ENCODE measurements at places on chromosomes 4 and X.

DNA sequence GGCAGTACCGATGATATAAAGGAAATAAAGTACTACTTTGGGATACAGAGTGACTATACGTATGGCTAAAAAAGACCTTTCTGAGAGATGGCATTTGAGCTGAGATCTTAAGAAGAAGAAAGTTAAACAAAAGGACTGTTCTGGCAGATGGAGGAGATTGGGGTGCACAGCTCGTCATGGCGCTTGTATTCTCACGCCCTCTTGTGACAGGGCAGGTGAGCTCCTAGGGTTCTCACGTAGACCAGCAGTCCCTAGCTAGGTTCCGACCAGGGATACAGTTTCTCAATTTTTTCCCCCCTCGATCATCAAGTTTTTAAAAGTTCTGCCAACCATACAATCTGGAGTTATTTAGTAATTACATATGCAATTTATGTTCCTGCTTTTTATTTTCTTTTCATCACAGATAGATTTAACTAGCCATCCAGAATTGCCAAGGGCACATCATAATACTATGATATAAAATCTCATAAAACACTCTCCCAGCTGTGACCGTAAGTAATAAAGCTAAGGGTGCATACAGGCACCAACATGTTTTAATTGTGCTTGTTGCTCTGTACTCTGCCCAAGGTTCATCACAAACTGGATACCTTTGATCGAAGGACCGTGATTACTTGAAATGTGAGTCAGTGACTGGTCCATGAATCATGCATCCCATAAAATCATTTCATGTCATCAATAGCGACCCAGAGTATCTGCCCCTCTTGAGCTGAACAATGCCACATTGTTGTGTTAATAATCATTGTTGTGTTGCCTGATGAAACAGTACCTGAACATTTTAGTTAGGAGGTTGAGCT lies 69.4 kb upstream of the ZNF518B start:
- DNase-seq, result no peak

GRCh38 chr4:156977435-156978160 lies 6.0 kb upstream of the PDGFC start:
- no peak for DNase-seq

DNA sequence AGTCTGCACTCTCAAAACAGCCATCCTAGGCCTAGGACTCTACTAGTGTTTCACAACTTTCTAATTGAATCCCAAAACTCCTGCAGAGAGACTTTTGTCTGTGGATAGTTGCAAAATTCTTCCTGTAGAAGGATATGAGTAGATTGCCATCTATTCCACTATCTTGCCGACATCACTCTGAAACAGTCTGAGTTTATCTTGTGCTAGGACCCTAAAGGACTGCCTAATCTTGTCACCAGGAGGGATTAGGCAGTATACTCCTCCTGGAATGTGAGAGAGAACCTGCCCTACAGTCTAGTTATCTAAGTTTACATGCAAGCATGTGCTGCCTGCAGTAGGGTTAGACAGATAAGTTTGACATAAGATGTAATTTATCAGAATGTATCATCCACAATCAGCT lies 1646.6 kb upstream of the PCDH7 start:
- DNase-seq, result no peak

DNA sequence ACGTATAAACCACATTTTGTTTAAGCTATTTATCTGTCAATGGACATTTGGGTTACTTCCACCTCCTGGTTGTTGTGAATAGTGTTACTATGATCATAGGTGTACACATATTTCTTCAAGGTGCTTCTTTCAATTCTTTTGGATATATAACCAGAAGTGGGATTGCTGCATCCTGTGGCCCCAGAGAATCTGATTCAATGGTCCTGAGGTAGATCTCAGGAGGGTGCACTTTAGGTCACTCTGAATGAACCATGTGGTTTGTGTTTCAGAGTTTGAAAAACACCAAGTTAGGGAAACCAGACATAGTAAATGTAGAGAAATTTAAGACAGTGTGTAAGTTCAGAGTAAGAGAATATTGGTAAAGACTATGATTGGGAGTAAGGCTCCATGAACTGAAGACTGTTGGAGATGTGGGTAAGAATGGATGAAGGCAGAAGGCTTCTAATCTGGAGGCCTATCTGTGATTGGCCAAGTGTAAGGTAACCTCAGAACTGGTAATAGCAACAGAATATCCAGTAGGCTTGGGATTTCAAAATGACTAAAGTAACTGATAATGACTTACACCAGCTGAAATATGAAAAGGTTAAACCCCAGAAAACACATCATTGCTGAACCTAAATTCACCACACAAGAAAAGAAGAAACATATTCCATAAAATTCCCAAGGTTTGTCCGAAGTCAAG lies 236.9 kb downstream of the CAMK2D start:
- DNase-seq, result no peak

DNA sequence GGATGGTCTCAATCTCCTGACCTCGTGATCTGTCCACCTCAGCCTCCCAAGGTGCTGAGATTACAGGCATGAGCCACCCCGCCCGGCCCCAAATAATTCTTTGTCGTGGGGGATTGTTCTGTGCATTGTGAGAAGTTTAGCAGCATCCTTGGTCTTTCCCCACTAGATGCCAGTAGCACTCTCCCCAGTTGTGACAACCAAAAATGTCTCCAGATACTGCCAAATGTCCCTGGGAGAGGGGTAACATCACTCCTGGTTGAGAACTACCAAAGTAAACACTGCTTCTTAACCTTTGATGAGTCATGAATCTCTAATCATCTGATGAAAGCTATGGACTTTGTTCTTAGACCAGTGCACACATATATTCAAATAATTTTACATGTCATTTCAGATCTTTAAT lies 90.7 kb upstream of the BRS3 start:
- no peak for DNase-seq

DNA sequence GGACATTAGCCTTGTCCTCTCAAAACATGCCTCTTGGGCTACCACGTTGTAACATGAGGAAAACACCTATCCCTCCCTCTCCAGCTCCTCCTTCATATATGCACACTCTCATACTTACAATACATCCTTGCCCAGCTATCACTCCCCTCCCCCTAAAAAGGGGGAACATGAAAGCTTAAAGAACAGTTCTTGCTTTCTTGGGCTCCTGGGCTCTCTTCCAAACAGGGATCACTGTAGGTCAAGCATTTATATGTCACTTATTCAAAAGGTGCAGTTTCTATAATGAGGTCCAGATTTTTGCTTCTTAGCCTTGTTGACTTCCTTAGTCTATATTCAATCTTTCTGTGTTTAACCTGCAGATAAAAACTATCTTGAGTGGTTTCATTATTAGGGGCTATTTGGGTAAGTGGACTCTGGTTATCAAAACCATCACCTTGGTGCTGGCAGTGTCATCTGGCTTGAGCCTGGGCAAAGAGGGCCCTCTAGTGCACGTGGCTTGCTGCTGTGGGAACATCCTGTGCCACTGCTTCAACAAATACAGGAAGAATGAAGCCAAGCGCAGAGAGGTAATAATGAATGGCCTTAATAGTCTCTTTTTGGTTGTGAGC lies 119.4 kb downstream of the AKAP4 start:
- DNase-seq, result peak; percentile 7

DNA sequence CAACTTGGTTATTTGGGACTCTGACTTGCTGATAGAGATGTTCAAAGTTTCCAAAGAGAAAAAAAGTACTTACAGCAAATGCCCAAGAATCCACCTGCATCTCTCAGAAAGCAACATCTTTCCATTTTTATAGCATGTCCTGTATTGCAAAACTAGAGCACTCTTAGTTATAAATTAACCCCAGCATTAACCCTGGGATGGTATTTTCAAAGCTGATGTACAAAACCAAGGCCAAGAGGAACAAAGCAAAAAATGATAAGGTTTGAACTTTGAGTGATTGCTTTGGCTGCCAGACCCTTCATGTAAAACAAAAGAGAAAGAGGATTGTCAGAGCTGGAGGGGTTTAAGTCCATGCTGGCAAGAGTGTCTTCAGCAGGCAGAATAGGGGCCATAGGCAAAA lies at the start of gene SERPINA7:
SERPINA7 (minus strand) TSS at position 103 of the 400 bp plus-strand sequence. CDS start 1,669 bp downstream, outside the sequence.
- no peak for DNase-seq

DNA sequence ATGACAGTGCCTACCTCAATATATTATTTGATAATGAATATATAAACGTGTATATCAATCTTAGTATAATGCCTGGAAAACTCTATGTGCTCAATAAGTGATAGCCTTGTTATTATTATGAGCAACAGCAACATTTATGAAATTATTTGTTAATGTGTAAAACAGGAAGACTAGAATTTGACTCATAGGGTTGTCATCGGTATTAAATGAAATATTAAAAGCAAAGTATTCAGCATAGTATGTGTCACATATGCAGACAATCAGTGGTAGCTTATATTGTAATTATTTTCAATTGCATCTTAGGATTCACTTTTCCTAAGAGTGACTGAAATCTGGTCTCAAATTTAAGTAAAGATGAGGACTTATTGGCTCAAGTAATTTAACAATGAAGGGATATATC lies 24.6 kb downstream of the SPANXD start:
- no peak for DNase-seq

- DNase-seq, result no peak
Measured at GRCh38 chrX:69555481-69556041, 51.4 kb downstream of the NALF2 start.

DNA sequence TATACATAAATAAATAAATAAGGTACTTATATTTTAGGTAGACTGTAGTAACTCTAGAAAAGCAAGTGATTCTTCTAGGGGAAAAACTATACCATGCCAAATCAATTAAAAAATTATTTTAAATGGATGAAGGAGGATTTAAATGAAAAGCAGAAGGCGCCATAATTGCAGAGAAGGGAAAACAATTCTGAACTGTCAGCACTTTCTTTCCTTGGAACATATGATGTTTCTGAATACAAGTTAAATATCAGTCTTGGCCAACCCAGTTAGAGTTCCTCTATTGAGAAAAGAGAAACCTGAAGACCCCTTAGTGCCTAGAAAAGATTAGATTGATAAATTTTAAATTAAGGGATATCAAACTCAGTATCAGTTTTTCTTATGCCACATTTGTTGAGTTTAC lies 75.8 kb downstream of the ADAM29 start:
- no peak for DNase-seq

DNA sequence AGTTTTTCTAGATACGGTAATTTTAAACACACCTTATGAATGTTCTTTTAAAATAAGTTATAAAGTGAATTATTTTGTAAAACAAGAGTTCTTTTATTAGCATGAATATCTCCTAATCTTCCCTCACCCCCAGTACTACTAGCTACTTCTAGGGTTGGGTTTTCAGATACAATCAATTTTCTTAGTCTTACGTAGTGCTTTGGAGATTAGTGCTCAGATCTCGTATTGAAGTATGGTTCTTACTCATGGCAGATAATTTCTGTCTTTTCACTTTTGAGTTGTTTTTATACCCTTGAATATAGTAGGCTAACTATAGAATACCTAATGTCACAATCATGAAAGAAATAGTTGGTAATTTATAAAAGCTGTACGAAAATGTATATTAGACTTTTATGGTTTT lies 43.2 kb downstream of the CDKL5 start:
- DNase-seq, result no peak

- DNase-seq, result no peak
Measured at GRCh38 chrX:113058634-113059033, 218.0 kb upstream of the AMOT start.

GRCh38 chrX:53357799-53358530 lies 64.5 kb downstream of the SMC1A start:
- DNase-seq, result no peak

- no peak for DNase-seq
Measured at GRCh38 chr4:120830204-120830603, 92.3 kb downstream of the PRDM5 start.

GRCh38 chr4:2042947-2043395 lies 16.2 kb upstream of the NAT8L start:
- no peak for DNase-seq

- DNase-seq, result peak; percentile 60
Measured at GRCh38 chr4:148443512-148444295, 1.5 kb upstream of the NR3C2 start.

DNA sequence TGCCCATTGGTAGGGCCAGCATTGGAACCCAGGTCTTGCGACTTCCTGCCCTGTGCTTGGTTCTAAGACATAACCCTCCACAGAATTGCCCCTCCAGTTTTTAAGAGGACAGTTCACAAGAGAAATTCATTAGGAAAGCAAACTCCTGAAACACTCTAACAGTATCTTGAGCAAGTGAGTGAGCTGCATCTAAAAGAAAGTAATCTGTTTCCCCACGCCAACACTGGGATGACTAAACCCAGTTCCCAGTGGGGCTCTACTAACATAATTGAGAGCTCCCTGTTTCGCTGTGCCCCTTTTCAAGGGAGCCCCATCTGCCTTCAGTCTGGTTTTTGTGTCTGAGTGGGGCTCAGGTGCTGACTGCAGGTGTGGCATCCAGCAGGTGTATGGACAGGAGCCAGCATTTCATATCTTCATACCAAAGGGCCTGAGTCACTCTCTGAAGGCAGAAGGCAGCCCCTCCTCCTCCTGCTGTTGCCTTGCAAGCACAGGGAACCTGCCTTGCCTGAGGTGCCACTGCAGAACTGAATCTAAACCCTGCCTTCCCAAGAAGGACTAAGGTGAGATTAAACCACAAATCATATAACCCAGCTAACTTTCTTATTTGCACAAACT lies 8.0 kb downstream of the AMOT start:
- DNase-seq, result no peak

GRCh38 chrX:38089173-38089982 lies 83.0 kb downstream of the SYTL5 start:
- no peak for DNase-seq

DNA sequence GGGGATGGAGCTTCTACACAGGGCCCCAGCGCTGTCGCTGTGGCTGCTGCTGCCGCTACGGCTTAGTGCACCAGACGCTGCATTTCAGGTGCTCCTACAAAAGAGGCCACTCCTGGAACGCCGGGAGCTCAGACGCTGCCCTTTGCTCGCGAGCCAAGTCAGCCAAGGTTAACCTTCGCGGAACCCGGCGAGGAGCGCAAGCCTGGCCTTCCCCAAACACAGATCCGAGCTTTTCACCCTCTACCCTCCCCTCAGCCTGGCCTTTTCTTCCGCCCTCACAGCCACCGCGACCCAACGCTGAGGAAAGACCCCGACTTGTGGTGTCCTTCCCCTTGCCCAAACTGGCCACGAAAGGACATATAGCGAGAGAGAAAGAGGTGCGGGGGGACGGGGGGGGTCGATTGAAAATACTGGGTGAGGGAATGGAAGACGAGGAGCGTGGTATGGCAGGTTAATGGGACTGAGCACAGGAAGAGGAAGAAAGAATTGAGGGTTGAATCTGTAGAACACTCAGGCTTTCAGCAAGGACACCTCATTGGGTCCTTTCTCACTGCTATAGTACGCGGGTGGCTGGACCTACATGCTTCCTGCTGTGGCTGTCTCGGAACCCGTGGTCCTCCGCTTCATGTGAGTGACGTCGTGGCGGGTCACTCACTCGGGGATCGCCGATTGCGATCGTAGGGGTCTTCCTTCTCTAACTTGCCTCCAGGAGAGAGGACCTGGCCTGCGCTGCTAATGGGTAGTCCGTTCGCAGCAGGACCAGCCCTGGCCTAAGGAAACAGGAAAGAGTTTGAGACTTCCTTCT lies at the start of the genes AIMP1 and TBCK:
AIMP1 (plus strand) TSS at position 583 of the 805 bp plus-strand sequence. CDS start 8,460 bp downstream, outside the sequence.
TBCK (minus strand) TSS at position 242 of the 805 bp plus-strand sequence. CDS start 7,249 bp downstream, outside the sequence.
- peak; percentile 97 for DNase-seq

DNA sequence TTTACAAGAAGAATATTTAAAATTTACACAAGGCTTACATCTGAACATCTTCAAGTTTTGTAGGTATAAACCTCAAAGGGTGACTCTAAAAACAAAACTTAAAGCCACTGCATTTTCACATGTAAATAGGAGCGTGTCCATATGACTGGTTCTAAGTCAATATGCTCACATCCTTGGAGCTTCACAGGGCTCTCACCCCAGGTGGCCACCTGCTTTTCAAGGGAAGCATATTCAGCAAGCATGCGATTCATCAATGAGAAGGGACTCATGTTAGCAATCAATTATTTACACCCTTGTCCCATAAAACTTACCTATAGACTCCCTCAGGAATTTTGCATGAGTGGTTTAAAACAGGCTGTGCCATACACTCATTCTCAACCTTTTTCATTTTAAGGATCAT lies 17.8 kb upstream of the KLHL34 start:
- no peak for DNase-seq

GRCh38 chrX:133094098-133094731 lies 2.7 kb downstream of the USP26 start:
- DNase-seq, result no peak

Data from B cell (primary cell).